GM23248 (cell line): ENCODE measurements at places on chromosomes 1 and 21. TPM values are rescaled to one million over a fixed set of nuclear protein-coding genes. Genes with fewer than 3 reads are reported as not detected.

DNA sequence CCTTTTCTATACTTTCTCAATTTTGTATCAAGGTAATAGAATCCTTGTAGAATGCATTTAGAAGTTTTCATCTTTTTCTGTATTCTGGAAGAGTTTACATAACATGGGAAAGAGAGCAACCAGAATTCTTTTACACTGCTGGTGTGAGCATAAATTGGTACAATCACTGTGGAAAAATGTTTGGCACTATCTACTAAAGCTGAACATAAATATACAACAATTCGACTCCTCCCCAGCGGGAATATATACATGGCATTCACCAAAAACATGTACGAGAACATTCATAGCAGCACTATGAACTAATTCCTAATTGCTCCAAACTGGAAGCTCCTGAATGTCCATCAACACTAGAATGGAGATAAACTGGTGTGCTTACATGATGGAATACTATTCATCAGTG is 1.8 kb upstream of the ACBD6 start:
- peaks cover 32% of the 10 kb centered on the region for H3K4me1 ChIP-seq
- no peak overlapping the region for H3K4me3 ChIP-seq
- no peaks in the 10 kb centered on the region for H3K36me3 ChIP-seq
- no peaks in the 10 kb centered on the region for H3K27me3 ChIP-seq

- H3K27me3 ChIP-seq, result no peaks in the 10 kb centered on the region
- no peak overlapping the region for H3K27ac ChIP-seq
- H3K4me3 ChIP-seq, result no peak overlapping the region
- DNase-seq, result no peak
- no peaks in the 10 kb centered on the region for H3K36me3 ChIP-seq
- H3K4me1 ChIP-seq, result no peaks in the 10 kb centered on the region
Observed at GRCh38 chr1:226984521-226985238, 44.6 kb downstream of the COQ8A start.

The PKLR gene
- total RNA-seq, result not detected in 2 replicates

GRCh38 chr1:117652421-117652820 is 46.6 kb downstream of the TENT5C start:
- no peaks in the 10 kb centered on the region; the same call in 1 of the 2 replicates for H3K4me1 ChIP-seq
- no peak overlapping the region for H3K4me3 ChIP-seq
- H3K36me3 ChIP-seq, result no peaks in the 10 kb centered on the region

The TDRD5 gene
- total RNA-seq, result not detected in 2 replicates

- H3K27me3 ChIP-seq, result no peaks in the 10 kb centered on the region
- peak; percentile 94 for DNase-seq
- peaks cover 29% of the 10 kb centered on the region for H3K4me1 ChIP-seq
- peak overlapping the region; percentile 68 for H3K27ac ChIP-seq
Observed at GRCh38 chr21:35565204-35565611, 495.1 kb downstream of the SETD4 start.

GRCh38 chr1:44719318-44719717 is 11.7 kb downstream of the RNU5D-1 start:
- DNase-seq, result peak; percentile 7
- H3K36me3 ChIP-seq, result no peaks in the 10 kb centered on the region
- H3K4me3 ChIP-seq, result no peak overlapping the region
- no peaks in the 10 kb centered on the region for H3K27me3 ChIP-seq
- H3K4me1 ChIP-seq, result no peaks in the 10 kb centered on the region

The ABCG1 gene
- not detected in 2 replicates for total RNA-seq

GRCh38 chr1:229260297-229260696 is 10.6 kb upstream of the RAB4A start:
- no peak for DNase-seq
- no peak overlapping the region for H3K27ac ChIP-seq
- H3K27me3 ChIP-seq, result 0 out of 2 replicates have a peak, but pooled peaks cover 4% of the 10 kb centered on the region
- H3K4me3 ChIP-seq, result no peak overlapping the region
- no peaks in the 10 kb centered on the region for H3K4me1 ChIP-seq
- H3K36me3 ChIP-seq, result no peaks in the 10 kb centered on the region
